ENCODE measurements at places on chromosomes 11 and 22.

DNA sequence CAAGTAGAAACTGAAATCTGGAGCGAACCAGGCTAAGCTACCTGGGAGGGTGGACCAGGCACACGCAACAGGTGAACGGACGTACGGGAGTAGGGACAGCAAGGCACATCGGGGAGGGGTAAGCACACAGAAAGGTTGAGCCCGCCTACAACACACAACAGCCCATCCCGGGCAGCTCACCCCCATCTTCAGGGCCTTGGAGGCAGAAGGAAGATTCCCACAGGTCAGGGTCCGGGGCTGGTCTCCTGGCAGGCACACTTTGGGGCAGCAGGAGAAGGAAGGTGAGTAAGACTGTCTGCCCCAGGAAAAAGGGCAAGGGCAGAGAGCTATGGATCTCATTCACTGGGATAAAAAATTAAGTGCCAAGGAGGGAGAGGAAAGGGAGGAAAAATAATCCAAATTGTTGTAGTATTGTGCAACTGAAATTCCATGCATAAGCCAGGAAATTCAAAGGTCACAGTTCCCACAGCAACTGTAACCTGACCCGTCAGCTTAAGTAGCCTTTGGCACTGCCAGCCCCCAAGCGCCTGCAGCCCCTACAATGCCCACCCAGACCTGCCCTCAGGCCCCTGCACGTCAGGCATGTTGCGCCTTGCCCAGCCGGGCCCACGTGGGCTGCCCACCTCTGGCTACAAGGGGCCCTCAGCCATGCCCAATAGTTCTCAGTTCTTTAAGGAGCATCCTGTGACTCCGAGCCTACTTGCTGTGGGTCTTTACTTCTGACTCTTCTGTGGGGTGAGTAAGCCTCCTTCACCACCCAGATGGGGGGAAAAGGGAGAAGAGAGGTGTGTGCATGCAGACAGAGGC is 51.8 kb downstream of the MICAL3 start:
- no peak for DNase-seq

DNA sequence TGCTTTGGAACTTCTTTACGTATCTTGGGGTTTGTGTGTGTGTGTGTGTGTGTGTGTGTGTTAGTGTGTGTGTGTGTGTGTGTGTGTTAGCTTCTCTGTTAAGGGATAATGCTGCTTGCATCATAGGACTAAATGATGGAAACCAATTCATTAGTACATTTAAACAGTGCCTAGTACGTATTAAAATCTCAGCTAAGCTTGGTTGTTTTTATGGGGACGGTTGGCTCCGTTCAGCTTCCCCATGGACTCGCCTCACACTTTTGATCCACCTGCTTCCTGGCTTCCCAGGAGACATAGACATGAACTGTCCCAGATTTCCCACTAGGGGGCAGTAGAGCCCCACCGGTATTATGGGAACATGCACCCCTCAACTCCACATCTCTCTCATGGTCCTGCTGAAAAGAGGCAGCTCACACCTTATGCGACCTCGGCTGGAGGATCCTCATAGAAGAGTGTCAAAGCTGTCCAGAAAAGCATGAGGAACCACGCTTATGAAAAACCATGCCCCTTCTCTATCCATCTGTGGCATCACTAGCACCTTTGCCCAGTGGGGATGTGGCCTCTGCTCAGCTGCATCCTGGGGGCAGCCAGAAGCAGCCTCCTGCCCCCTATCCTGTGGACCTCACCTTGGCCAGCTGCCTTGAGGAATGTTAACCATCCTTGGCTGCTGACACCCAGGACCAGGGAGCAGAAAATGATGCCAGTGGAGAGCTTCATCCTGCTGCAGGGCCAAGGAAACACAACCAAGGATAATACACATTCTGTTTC is 9.7 kb upstream of the SAAL1 start:
- DNase-seq: peak; percentile 37

DNA sequence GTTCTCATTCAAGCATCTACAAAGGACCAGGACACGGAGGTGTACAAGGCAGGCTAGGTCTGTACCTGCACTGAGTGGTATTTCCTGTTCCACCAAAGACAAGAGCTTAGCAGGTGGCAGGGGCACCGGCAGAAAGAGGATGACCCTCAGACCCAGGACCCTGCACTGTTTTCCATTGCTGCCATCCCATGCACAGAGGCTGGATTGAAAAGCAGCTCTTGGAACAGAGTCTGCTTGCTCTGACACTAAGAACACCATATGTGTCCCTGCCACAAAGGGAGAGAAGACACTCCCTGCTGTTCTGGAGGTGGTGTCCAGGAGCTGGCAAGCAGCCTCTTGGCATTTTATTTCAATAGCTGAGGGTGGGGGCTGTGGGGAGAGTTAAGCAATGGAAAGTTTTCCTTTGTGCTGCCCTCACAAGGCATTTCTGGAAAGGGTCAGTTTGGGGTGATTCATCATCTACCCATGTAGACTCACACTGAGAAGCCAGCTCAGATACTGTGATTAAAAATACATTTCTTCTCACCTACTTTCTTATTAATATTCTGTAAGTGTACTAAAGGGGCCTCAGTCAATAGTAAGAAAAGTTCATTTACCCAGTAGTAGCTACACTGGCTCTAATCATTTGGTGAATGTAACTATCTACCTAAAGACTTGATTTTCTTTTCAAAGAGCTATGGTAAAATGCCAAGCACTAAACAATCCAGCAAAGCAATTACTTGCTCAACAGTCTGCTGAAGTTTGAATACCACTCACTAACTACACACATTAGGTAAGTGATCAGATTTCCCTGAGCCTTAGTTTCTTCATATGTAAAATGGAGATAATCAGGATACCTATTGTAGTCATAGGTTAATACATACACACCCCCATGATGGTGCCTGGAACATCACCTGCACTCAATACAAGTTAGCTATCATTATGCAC is 55.2 kb downstream of the SLC1A2 start:
- DNase-seq: no peak

DNA sequence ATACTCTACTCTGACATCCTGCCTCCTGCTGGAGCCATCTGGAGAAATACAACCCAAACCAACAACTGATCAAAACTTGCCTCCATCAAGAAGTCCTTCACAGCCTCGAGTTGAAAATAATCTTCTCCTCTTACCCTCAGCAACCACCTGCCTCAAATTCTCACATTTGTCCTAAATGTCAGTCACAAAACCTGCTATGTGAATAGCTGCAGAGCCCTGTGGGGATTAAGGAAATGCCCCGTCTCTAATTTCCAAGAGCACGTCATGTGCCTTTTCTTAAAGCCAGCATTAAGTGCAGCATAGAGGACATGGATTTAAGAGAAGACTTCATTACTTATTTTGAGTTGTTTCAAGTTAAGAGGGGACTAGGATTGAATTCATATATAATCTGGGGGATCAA is 105.9 kb downstream of the TRPC6 start:
- no peak for DNase-seq

GRCh38 chr11:134181707-134182106 is 42.1 kb downstream of the NCAPD3 start:
- DNase-seq: no peak

- no peak for DNase-seq
Measured at GRCh38 chr11:125084761-125085231, 21.7 kb downstream of the SLC37A2 start.

Measured in GDM1 (cell line).